ENCODE measurements at places on chromosomes 2 and 18.

DNA sequence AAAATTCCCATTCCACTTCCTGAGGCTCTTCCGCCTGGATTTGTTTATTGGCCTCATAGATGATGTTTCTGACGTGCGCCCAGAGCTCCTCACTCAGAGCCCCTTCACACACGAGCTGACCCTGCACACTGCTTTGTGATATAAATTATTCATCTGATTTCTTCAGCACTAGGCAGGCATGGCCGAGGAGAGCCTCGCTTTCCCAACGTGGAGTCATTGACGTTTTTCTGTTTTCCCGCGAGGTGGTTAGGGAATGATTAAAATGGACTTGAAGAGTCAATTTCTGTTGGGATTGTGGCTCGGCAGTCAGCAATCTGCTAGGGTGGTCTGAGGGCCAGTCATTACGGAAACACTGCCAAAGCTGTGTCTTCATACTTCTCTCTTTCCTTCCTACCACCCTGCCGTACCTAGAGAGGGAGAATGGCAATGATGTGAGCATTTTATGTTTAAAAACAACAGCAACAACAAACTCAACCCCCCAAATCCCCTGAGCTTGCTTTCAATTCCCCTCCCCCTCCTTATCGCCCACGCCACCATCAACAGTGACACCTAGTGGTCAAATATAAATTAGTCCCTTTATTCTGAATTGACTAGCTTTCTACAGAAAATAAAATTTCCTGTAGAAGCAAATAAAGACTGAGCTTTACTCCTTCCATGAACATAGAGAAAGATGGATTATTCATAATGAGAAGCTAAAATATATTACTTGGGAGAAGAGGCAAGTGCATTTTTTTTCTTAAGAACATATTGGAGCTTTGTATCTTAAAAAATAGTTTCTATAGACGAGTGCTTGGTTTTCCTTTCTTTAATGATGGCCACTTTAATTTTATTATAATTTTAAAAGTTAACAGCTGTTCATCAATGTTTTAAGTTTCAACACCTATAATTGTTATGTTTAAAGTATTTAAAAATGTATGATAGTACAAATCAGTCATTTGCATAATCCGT is 285.1 kb downstream of the MTX2 start:
- peak; percentile 64 for DNase-seq

DNA sequence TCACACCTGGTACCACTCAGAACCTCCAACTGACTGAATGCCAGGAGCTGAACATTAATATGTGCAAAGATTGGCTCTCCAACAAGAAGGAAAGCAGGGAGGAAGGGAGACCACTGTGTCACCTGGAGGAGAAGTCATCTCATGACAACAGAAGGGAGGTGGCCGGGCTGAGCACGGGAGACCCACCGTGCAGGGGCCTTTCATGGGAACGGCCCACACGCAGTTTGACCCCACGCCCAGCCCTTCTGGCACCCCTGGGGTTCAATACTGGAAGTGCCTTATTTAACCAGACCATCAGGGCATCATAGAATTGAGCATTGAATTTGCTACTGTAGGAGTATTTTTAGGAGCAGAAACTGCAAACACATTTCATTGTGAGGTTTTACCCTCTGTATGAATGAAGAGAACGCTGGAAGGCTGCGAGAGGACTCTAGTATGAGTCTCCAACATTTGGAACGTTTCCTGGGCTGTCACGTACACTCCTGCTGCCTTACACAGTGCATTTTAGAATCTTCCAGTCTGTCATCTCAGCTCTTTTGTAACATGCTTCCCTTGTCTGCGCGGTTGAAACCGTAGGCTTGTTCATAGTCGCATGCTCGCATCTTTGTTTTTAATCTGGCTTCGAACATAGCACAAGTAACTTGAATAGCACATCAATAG is 132.1 kb downstream of the NFATC1 start:
- DNase-seq, result no peak

DNA sequence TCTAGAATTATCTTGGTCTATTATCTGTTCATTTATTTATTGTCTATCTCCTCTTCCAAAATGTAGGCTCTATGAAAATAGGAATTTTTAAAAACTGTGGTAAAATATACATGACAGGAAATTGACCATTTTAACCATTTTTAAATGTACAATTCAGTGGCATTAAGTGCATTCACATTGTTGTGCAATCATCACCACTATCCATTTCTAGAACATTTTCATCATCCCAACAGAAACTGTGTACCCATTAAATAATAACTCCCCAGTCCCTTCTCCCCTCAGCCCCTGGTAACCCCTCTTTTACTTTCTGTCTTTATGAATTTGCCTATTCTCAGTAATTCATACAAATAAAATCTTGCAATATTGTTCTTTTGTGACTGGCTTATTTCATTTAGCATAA is 71.1 kb upstream of the LCLAT1 start:
- no peak for DNase-seq

GRCh38 chr2:19689646-19690168 is 212.1 kb downstream of the TTC32 start:
- no peak for DNase-seq

All from NCI-H2081 treated with DMSO at 0.1 percent for 48 hours (cell line).